ENCODE measurements at places on chromosomes 12 and 14.
A peak's percentile ranks its signal among the peaks of the same experiment; 100 is the strongest.

- no peak for DNase-seq
Observed at GRCh38 chr12:39621670-39622069, 2.1 kb upstream of the ABCD2 start.

DNA sequence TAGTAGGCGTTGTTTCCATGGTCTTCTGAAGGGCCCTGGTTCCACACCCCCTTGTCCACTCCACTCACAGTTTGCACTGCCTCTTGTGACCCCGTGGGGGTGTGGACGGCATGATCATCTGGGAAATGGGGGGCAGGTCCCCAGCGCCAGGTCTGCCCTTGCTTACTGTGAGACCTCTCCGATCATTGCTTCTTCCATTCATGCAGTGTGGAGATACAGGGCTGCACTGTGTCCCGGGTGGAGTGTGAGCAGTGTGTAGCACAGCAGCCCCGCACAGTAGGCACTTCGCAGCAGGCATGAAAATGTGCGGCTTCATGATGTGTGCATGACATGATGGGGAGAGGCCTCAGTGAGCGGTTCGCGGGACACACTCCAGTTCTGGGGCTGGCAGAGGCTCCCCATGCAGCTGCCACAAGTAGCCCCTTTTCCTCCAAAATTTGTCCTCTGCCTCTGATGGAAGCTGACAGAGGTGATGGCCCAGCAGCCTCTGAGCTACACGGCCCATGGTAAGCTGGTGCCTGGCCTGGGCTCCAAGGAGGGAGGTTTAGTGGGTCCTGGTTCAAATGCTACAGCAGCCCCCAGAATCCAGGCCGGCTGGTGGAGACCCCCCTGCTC is 15.0 kb downstream of the RIN3 start:
- no peak for DNase-seq

- DNase-seq: no peak
Observed at GRCh38 chr12:25653487-25654175, 100.5 kb upstream of the LMNTD1 start.

DNA sequence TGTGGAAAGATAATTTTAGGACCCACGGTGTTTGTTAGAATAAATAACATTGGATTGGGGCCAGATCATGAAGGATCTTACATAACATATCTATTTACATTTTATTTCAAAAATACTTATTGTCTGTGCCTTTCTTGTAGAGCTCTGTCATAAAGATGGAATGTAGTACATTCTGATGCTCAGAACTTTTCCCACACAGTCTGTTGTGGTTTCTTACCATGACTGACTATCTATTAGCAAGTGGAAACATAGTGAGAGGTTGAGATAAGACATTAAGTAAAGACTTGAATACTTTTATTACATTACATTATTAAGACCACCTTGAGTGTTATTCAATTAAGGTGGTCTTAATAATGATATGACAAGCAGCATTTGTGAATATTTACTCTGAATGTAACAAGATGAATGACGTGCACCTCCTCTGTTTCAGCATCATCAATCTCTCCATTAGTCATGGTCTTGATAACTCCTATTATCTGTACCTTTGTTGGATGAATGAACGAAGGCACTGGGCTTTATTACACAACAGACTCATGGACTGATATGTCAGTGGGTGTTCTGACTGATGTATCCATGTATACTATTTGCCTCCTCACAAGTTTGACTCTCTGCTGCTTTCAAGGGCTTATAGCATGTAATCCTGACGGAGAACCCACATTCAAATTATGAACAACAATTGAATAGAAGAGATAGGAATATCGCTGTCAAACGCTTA is 883.0 kb upstream of the FLRT2 start:
- peak; percentile 10 for DNase-seq

DNA sequence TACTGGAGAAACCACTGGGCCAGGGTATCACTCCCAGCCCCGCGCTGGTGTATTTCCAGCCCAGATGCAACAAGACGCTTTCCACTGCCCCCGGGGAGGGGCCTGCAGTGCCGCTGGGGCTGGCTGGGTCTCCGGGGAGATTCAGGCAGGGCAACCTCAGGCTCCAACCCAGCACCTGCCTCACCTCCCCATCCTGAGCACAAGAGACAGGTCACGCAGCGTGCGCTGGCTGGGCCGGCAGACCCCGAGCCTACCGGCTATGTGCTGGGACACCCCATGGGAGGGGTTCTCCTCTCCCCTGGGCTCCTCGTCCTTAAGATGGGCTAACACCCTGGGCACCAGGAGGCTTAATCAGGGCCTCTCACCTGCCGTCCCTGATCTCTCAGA is 80.9 kb downstream of the RFLNA start:
- DNase-seq: no peak

GRCh38 chr12:108475396-108475795 is 39.7 kb upstream of the FICD start:
- no peak for DNase-seq

DNA sequence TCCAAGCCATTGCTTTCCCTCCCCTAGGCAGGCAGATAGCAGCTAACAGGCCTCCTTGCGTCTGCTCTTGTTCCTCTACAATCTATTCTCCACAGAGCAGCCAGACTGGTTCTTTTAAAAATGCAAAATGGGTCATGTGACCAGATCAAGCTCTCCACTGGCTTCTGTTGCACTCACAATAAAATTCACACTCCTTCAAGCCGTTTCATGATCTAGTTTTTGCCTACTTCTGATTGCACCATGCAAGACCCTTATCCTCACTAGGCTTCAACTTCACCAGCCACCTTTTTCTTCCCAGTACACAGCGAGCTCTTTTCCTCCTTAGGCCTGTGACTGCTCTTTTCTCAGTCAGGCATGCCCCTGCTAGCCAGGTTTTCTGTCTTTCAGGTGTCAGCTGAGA is 6.1 kb upstream of the KRAS start:
- DNase-seq: no peak

GRCh38 chr12:110224379-110225304 is 56.4 kb upstream of the ATP2A2 start:
- DNase-seq: peak; percentile 88

DNA sequence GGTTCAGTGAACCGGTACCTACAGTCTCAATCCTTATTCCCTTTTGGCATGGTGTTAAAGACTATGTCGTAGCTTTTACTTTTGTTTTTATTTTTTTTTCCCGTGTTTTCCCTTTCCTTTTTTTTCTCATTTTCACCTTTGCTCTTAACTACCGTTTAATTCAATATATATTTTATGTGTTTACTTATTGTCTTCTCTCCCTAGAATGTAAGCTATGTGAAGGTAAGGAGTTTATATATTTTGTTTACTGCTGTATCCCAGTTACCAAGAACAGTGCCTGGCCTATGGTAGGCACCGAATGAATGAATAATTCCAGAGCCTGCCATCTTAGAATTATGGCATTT is 261 bp upstream of the MLH3 start:
- DNase-seq: no peak

DNA sequence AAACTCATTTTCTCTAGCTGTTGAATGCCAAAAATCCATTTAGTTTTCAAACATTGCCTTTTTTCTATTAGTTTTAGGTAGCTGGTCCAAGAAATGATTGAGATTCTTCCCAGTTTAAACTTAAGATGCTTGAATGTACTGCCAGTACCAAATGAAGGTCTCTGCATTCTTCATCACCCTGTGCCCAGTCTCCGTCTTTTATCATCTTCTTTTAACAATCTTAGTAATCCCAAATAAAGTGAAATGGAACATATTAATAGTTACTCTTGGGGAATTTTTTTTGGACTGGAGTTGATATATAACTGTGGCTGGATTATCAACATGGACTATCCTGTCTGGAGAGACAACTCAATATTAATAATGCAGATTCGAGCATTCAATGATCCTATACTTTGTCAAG is 54.1 kb upstream of the PCED1B start:
- DNase-seq: no peak

DNA sequence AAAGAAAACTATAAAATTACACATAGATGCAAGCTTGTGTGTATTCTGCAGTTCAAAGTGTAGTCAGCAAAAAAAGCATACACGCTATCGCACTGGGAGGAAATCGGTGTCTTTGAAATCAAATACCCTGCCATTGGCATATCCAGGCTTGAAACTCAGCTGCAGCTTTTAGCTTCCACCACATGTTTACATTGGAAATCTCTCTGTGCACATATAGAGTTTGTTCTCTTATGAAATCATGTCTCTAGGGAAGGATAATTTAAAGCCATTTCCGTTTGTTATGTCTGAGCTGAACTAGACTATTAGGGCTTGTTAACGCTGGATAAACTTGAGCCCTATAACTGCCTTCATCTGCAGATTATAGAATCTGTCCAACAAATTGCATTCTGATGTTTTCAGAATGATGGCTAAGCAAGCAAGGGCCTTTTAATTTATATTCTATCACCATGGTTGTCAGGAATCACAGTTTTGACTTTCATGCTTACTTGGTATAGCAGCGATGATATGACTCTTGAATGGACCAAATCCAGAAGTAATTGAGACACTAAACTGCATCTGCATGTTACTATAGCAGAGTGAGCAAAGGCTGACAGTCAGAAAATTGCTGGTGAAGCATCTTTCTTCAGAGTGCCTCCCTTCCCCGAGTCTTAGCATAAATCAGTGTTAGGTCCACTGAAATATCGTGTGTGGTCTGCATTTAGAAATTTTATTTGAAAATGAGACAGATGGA is 442.8 kb downstream of the ZFP36L1 start:
- DNase-seq: no peak

- no peak for DNase-seq
Observed at GRCh38 chr14:90519262-90519920, 122.6 kb downstream of the CALM1 start.

DNA sequence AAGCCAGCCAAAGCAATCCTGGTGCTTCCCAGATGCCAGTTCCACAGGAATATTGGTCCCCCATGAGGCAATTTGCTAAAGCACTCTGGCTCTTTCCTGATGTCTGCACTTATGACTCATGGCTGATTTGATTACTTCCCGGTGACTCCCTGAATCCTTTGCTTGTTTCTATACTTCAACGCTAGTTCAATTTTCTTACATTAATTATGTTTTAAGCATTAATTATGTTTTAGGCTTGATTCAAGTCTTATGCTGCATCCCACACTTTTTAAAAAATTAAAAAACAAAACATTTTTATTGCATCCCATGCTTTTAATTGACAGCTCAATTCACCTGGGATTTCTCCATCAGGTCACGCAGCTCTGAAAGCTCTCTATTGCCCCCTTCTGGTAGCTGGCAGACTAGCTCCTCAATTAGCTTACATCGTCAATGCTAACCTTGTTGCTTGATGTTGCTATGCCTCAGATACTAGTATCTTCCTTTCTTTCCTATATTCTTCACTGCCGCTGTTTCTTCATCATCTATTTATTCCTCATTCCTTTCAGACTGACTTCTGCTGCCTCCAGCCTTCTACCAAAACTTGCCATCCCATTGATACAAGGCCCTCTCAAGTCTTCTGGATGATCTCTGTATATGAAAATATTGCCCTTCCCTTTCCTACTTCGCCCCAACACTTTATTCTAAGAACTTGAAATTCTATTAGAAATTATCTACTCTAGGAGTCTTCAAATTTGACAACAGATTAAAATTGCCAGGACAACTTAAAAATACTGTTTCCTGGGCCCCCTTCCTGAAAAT is 32.0 kb downstream of the TSHR start:
- DNase-seq: peak; percentile 80

GRCh38 chr14:22252686-22253085 is 336.3 kb downstream of the DAD1 start:
- no peak for DNase-seq

DNA sequence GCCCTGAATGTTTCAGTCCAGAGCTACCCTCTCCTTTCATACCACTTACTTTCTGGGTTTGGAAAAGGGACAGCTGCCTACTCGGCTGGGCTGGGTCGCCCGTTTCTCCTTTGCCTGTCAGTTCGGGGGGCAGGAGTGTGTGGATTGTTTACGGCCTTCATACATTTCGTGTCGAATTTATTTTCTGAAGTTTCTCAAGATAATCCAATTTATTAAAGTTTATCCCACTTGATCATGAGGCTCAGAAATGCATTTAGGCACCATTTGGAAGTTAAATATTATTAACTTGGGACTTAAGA is 608 bp downstream of the ZNF410 start:
- peak; percentile 51 for DNase-seq

GRCh38 chr12:26119391-26119989 is 5.3 kb downstream of the BHLHE41 start:
- peak; percentile 78 for DNase-seq

- no peak for DNase-seq
Observed at GRCh38 chr14:22587247-22587646, 1.8 kb downstream of the DAD1 start.

- no peak for DNase-seq
Observed at GRCh38 chr14:28784096-28785048, 17.8 kb downstream of the FOXG1 start.

DNA sequence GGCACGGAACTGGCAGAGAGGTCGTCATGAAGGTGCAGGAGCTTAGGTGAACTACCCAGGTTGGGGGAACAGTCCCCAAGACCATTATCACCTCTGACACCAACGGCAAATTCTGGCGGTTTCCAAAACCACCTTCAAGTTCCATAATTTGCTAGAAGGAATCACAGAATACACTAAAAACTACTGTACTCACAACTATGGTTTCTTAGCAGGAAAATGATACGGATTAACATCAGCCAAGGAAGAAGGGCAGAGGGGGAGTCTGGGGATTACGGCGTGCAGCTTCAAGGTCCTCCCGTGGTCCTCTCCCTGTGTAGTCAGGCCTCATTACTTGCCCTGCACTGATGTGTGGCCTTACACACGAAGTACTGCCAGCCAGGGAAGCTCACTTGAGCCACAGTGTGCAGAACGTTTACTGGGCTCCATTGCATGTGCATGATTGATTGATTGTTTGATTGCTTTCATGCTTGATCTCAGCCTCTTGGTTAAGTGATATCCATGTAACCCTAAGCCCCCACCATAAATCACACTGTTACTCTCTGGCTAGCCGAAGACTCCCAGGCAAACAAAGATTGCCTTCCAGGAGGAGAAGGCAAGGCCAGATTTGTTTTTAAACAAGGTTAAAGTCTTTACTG is 837 bp upstream of the STX2 start:
- no peak for DNase-seq

GRCh38 chr12:117387832-117388231 is 26.4 kb upstream of the NOS1 start:
- DNase-seq: no peak

GRCh38 chr12:77294016-77294415 is 228.6 kb upstream of the E2F7 start:
- peak; percentile 63 for DNase-seq

DNA sequence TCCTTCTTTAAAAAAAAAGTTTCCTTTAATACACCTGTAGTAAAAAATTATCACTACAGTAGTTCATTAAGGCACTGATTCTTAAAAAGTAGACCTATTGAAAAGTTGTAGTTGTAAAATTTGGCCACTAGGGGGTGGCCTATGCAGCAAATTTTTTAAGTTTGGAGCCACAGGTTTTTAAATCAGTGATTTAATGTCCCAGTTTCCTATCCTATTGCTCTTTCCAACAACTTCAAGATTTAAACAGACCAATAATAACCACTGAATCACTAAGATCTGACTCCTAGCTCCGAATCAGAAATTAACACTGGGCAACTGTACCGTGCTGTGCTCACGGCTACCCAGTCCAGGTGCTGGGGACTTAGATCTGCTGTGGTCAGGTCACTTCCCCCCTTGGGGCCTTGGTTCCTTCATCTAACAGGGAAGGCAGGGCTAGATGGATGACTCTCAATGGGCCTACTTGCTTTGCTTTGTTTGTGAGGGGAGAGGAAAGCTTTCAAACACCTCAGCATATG is 279.3 kb downstream of the MED13L start:
- DNase-seq: peak; percentile 69

- no peak for DNase-seq
Observed at GRCh38 chr12:69682110-69682755, 16.9 kb downstream of the BEST3 start.
